Occipital lobe (tissue), 3 donors: ENCODE measurements at places on chromosomes 5 and 9. TPM values are rescaled to one million over a fixed set of nuclear protein-coding genes. Genes with fewer than 3 reads are reported as not detected.

Gene PCSK1
- 1.6 TPM for total RNA-seq

Gene SCGB3A1
- total RNA-seq = not detected

Gene POLK
- total RNA-seq = 56.5 TPM

Gene PCBD2
- 7.0 TPM for total RNA-seq

Gene PTPRD
- total RNA-seq = 336 TPM

Gene TLN1
- 17.8 TPM for total RNA-seq

Gene THBS4
- 2.2 TPM for total RNA-seq

Gene OTP
- not detected for total RNA-seq

Gene WNK2
- 16.4 TPM for total RNA-seq

Gene CDKN2B
- 0.16 TPM for total RNA-seq

Gene FBXO4
- total RNA-seq = 18.6 TPM

Gene PDE8B
- 5.3 TPM for total RNA-seq

Gene CDC42SE2
- 170 TPM for total RNA-seq

Gene QRFP
- not detected for total RNA-seq

Gene PCDHA1
- total RNA-seq = 6.6 TPM

Gene SPOCK1
- total RNA-seq = 36.7 TPM

Gene ZFP37
- total RNA-seq = 27.8 TPM

Gene FAM78A
- total RNA-seq = 1.7 TPM

Gene AFAP1L1
- 3.7 TPM for total RNA-seq

Gene OR13C9
- total RNA-seq = 0.62 TPM

Gene CTSV
- 0.94 TPM for total RNA-seq

Gene TNIP1
- 18.1 TPM for total RNA-seq

Gene C5orf46
- total RNA-seq = not detected

Gene CDH9
- 34.2 TPM for total RNA-seq

Gene RNF208
- 1.4 TPM for total RNA-seq

Gene SCGB3A2
- not detected for total RNA-seq

Gene CSF1R
- 8.3 TPM for total RNA-seq

Gene GZMA
- not detected for total RNA-seq

Gene ERAP2
- 10.9 TPM for total RNA-seq

Gene IFNA16
- total RNA-seq = not detected

Gene NACC2
- total RNA-seq = 5.9 TPM

Gene CEL
- not detected for total RNA-seq

Gene SLF1
- 46.0 TPM for total RNA-seq

Gene GNA14
- 0.31 TPM for total RNA-seq

Gene SHOC1
- total RNA-seq = 0.16 TPM

Gene CCL27
- total RNA-seq = 0.31 TPM

Gene ORM2
- total RNA-seq = not detected

Gene FAT2
- total RNA-seq = 0.31 TPM

Gene ABLIM3
- 5.8 TPM for total RNA-seq

Gene BASP1
- total RNA-seq = 359 TPM

Gene S1PR3
- total RNA-seq = 7.6 TPM

Gene APBA1
- total RNA-seq = 29.0 TPM

Gene GPR150
- total RNA-seq = not detected

Gene GABRB2
- 98.1 TPM for total RNA-seq

Gene FBLL1
- total RNA-seq = 54.9 TPM

Gene PCDHGB6
- 12.8 TPM for total RNA-seq

Gene HK3
- total RNA-seq = 0.31 TPM

Gene TAF11L10
- not detected for total RNA-seq

Gene MARCOL
- not detected for total RNA-seq

Gene IFNA21
- not detected for total RNA-seq

Gene MAN2A1
- 69.7 TPM for total RNA-seq

Gene SYK
- total RNA-seq = 1.9 TPM

Gene IL5
- total RNA-seq = not detected

Gene NUTM2F
- total RNA-seq = not detected

Gene FGF10
- 0.47 TPM for total RNA-seq

Gene NAIP
- total RNA-seq = 15.9 TPM

Gene ARHGEF37
- total RNA-seq = 1.4 TPM

Gene PRKAA1
- 74.1 TPM for total RNA-seq

Gene TUSC1
- total RNA-seq = 10.5 TPM
